ENCODE measurements at places on chromosomes 12 and 14.

DNA sequence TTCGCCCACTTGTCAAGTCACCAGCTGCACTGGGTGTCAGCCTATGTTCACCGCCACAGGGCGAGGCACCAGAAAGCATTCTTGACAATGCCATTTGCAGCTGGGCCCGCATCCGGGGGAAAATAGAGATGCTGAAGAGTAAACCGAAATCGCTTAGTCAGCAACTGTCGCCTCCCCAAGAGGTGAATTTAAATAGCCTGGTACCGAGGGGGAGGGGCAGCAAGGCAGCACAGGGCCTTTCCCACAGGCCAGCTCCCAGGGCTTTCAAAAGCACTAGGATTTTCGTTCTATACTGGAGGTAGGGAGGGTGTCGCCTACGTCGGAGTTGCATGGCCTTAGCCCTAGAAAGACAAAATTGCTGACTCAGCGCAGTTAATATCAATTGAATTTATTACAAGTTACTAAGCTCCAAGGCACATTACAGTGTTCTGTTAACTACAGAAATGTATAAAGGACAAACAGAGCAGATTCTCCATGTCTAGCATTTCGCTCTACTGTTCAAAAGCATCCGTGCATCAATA lies 4.3 kb downstream of the IRF2BPL start:
- peak; percentile 60 for DNase-seq

DNA sequence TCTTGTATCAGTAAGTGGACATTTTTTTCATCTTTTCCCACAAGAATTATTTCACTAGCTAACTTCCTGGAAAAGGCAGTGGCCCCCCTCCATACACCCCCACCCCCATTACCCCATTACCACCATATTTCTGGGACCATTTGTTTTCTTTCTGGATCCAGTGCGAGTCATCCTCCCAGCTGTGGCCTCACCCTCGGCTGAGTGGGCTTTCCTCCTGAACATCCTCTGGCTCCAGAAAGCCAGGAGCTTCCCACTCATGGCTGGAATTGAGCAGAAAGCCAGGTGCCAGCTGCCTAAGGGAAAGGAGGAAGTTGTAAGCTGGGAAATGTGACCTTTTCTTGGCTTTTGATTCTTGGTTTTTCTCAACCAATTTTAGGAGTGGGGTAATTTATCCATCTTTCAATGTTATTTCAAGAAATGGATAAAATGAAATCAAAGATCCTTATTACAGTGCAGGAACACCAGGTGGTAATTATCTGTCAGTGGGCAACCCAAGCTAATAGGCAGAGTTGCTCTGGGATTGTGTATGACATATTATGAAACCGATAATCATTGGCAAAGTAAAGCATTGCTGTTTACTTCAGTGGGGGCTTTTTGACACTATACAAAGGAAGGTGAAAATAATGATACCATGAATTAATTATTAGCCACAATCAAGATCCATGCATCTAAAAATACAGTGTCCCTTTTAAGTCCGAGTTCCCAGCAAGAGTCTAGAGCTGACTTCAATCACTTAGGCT lies 124.6 kb downstream of the KICS2 start:
- DNase-seq, result no peak

GRCh38 chr12:124855275-124855957 lies 8.2 kb downstream of the SCARB1 start:
- no peak for DNase-seq

- DNase-seq, result peak; percentile 48
These were observed 1.3 kb downstream of the TRIM9 start for GRCh38 chr14:51093371-51094281.

DNA sequence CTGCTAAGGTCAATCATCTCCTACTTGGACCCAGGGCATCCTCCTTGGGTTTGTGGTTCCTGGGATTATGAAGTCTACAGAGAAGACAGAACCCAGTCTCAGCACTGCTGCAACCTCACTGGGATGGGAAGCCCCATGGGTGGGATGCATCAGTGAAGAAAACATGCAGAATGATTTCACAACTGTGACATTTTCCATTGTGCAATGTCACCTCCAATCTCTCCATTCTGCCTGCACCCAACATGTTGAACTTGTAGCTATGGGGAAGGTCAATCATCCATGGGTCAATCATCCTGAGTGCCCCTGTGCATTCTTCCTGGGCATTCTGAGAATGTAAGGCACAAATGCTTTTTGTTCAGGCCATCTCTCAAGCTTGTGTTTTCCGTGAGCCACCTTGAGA lies 1004.4 kb upstream of the TMEM132C start:
- DNase-seq, result no peak

GRCh38 chr14:29649170-29649569 lies 278.5 kb downstream of the PRKD1 start:
- DNase-seq, result no peak

- no peak for DNase-seq
These were observed 136.3 kb downstream of the AEBP2 start for GRCh38 chr12:19575337-19576243.

DNA sequence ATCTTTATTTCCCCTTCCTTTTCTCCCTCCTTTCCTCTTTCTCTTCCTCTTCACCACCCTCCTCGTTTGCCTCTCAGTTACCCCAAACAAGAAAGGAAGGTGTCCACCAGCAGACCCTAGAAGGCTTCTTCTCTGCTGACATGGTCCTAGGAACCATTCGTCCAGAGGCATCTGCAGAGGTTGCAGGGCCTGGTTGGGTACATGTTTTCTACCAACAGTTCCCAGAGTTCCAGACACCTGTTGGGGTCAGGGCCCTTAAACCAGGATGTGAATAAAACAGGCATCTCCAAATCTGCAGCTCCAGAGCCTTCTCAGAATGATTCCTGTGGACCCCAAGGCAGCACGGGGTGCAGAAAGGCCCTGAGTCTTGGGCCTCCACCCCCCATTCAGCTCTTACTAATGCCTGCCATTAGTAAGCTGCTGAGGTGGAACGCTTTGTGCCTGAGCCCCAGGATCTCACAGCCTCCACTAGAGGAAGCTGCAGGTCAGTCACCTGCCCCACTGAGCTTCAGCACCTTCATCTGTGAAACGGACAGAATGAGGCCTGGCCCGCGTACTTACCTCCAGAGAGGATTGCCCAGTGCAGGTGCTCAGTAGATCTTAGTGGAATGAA lies 130.4 kb downstream of the DICER1 start:
- DNase-seq, result no peak

- DNase-seq, result no peak
These were observed 245.0 kb downstream of the RGS6 start for GRCh38 chr14:72177251-72177650.

- DNase-seq, result no peak
These were observed 511.7 kb downstream of the TMTC2 start for GRCh38 chr12:83198291-83199015.

GRCh38 chr14:81859046-81859445 lies 325.4 kb upstream of the SEL1L start:
- no peak for DNase-seq

GRCh38 chr12:89288959-89289358 lies 63.3 kb downstream of the DUSP6 start:
- DNase-seq, result no peak

DNA sequence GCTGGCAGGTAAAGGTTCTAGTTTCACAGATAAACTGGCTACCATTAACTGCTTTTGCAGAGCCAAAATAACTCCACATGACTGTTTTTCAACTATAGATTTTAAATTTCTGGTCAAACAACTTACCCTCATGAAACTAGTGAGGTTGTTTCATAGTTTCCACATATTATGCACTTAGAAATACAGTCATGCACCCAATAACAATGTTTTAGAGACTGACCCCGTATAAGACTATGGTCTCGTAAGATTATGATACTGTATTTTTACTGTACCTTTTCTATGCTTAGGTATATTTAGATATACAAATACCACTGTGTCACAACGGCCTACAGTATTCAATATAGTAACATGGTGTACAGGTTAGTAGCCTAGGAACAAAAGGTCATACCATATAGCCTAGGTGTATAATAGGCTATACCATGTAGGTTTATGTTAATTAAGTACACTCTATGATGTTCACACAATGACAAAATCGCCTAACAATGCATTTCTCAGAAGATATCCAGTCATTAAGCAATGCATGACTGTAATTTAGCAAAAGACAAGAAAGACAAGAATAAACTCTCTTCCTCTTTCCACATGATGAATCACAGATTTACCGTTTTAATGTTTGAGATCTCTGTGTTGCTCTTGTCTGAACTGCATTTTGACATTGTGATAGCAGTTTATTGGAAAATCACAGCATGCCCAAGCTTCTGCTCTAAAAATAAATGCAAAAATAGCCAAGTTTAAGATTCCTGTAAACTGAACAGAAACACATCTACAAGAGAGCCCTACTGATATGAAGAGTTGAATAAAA lies 17.1 kb downstream of the DICER1 start:
- no peak for DNase-seq

GRCh38 chr14:98598576-98598975 lies 673.4 kb downstream of the BCL11B start:
- no peak for DNase-seq

- no peak for DNase-seq
These were observed 24.0 kb downstream of the ACSM4 start for GRCh38 chr12:7327918-7328317.

DNA sequence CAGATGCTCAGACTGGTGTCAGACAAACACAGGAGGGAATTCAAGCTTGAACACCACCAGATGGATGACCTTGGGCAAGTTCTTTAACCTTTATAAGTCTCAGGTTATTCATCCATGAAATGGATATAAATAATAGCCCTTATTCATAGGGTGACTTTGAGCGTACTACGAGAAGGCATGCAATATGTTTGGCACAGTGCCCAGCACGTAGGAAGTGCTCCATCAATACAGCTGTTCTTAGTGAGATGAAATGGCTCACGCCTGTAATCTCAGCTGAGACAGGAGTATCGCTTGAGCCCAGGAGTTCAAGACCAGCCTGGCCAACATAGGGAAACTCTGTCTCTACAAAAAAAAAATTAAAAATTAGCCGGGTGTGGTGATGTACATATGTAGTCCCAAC lies 84.8 kb upstream of the FICD start:
- DNase-seq, result no peak

GRCh38 chr12:51521554-51522276 lies 69.3 kb upstream of the SCN8A start:
- DNase-seq, result no peak

GRCh38 chr12:124755801-124756148 lies 107.9 kb downstream of the SCARB1 start:
- no peak for DNase-seq

DNA sequence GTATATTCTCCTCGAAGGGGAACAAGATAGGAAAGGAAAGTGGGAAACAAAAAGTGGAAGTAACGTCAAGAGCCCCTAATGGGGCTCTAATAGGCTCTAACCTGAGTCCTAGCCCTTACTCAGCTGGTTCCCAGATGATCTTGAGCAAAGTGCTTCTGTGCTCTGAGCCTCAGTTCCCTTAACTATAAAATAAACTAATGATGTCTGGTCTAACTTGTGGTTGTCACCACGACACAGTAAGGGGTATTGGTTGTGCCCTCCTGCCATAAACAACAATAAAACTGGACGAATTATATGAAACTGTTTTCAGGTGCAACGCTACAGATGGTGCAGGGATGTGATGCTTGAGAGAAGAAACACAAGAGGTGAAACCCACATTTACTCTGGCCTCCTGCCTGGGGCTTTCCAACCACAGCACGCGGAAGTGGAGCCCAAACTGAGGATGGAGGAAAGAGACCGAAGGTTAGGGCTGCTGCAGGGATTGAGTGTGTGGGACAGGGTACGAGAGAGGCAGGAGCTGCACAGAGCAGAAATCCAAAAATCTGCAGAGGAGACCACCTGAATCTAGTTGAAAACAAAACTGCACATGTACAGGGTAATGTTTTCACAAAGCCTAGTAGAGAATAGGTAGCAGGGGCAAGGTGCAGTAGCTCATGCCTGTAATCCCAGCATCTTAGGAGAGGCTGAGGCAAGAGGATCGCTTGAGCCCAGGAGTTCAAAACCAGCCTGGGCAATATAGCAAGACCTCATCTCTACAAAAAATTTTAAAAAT lies 45.6 kb upstream of the BCL2L14 start:
- peak; percentile 30 for DNase-seq

GRCh38 chr12:93783832-93784231 lies 106.7 kb downstream of the CRADD start:
- peak; percentile 49 for DNase-seq

GRCh38 chr12:22935090-22935489 lies 310.1 kb downstream of the ETNK1 start:
- no peak for DNase-seq

- no peak for DNase-seq
These were observed 22.1 kb downstream of the RTL1 start for GRCh38 chr14:100881211-100882025.

- no peak for DNase-seq
These were observed 9.3 kb upstream of the FMNL3 start for GRCh38 chr12:49716553-49716952.

- DNase-seq, result no peak
These were observed 181.0 kb downstream of the CFAP54 start for GRCh38 chr12:96670334-96670899.

DNA sequence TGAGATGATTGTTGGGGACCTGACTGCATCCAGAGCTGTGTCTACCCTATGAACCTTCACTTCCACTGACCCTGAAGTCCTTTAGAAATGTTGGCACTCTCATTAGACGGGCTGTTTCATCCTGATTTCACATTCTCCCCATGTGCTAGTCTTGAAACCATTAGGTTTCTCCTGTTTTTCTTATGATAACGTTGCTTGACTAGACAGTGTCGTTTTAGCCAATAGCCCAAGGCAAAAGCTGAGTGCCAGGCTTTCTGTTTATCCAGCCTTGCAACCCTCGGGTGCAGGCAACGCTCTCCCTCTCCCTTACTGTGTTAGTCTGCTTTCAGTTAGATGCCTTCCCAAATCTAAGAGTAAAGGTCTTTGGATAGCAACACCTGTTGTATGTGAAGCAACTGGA lies 30.1 kb downstream of the DACT1 start:
- no peak for DNase-seq

DNA sequence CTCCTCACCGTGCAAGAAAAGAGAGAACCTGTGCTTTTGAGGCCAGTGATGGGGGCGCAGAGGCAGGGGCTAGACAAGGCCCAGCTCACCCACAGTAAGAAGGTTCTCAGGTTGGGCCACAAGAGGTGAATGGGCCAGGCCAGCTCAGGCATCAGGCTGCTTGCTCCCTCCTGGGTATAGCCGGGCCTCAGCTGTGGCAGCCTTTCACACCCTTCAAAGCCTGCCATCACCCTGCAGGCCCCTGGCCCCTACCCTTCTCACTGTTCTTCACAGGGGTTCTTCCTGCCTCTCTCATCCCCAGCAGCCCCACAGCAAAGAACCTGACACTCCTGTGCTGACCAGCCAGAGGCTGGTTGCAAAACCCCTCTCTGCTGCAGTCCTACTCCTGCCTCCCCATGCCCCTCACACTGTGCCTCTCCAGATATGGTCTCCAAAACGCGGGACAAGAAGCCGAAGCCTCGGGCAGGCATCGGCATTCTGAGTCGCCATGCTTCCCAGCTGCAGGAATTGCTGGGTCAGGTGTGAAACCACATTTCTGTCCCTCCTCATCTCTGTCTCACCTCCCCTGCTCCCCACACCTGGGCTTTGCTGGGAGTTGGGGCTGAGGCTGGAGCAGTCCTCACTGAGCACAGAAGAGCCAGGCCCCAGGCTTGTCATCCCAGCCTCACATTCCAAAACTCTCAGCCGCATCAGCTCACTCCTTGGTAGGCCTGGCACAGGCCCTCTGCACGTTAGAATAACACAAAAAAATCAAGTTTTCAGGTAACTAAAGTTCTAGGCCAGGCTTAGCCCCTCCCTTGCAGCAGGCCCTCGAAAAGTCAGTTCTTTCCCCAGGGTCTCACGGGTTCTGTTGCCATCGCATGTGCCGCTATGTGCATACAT lies 6.9 kb upstream of the FAIM2 start:
- no peak for DNase-seq
